Left colon (tissue), 2 donors: ENCODE measurements at places on chromosomes 2 and 18. TPM values are rescaled to one million over a fixed set of nuclear protein-coding genes. Genes with fewer than 3 reads are reported as not detected.

DNA sequence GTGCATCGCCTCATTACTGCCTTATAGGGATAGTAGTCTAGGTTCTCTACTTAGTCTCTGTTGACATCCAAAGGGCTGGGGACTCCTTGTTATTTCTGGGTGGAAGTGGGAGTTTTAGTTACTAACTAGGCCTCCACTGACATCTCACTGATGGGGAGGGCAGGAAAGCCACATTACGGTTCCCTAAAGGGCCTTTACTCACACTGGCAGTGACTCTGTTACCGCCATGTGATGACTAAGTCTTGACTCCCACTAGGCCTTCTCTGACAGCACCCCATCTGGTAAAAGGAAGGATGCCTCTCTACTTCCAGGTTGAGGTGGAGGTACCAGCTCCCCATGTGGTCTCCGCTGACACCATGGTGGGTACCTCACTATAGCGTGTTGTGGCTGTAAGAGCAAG is 14.0 kb upstream of the BCL2L11 start:
- no peak for DNase-seq

GRCh38 chr2:231554748-231555545 is 24.7 kb upstream of the NMUR1 start:
- DNase-seq: peak; percentile 67

- DNase-seq: no peak
These were observed 117.3 kb downstream of the MSH2 start for GRCh38 chr2:47520302-47520630.

Gene TUBB8B
- total RNA-seq: 0.34 TPM

DNA sequence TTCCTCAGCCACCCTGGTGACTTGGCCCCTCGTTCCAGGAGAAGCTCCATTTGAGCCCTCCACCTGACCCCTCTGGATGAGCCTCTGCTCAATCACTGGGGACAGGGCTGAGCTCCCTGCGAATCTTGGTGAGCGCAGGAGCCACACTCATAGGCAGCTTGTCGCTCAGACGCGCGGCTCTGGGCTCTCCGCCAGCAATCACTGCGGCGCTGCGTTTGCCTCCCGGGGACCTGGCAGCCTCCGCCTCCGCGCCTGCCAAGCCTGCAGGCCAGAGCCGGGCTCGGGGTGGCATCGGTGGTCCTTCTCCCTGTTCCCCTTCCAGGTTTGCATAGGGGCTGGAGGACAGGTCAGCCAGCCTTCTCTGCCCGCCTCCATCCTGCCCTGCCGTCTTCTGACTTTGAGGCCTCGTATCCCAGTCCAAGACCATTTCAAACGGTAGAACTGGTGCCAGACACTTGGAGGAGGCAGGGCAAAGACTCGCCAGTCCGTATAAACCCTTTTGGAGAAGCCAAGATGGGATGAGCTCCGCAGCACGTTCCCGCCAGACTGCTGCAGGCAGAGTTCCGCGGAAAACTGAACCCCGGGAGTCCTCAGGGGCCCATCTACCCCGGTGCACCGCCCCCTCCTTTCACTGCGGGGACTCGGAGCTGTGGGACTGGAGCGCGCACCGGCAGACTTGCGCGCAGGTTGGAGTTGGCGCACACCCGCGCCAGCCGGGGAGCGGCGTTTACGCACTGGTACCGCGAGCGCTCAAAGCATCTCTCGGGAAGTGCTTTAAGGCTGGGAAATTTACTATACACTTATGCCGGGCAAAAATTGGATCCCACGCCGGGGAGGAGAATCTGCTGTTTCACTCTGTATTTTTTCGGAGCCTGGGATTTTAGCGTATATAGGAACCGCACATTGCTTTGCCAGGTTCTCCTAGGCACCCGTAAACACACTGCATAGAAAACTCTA is 1.1 kb upstream of the TACR1 start:
- DNase-seq: peak; percentile 27

DNA sequence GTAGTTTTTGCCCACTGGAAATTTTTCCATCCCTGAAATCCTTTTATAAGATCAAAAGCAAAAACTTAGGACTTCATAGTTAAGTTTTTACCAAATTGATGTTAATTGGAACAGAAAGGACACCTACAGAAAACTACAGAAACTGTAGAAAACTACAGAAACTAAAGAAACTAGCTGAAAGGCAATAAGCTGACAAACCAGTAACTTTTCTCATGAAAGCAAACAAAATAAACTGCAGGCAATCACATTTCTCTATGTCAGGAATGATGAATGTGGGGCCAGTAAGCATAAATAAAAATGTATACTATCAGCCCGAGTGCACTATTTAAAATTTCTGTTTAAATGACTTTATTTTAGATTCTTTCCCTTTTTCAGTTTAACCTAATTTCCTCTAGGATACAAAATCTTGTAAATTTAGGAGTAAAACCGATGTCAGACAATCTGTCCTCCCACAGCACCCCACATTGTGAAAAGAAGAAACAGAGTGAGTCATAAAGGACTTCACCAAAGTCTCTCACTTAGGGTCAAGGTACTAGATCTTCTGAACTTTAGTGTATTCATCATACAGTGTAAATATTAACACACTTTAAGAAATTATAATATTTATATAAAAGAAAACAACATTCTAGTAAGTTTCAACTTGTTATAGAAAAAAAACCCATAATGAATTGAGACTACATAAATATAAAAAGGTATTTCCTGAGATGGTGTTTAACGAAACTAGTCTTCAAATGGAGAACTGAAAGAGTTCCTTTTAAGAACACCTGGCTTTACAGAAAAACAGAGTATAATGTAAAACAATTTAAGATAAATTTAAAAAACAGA is 46.6 kb downstream of the USP40 start:
- DNase-seq: no peak

Gene INO80B
- 26.6 TPM for total RNA-seq

- DNase-seq: no peak
These were observed 50.3 kb downstream of the RPL37A start for GRCh38 chr2:216548901-216549331.

GRCh38 chr2:211498551-211499205 is 942.3 kb downstream of the CPS1 start:
- DNase-seq: no peak

Gene TRIM54
- total RNA-seq: not detected

DNA sequence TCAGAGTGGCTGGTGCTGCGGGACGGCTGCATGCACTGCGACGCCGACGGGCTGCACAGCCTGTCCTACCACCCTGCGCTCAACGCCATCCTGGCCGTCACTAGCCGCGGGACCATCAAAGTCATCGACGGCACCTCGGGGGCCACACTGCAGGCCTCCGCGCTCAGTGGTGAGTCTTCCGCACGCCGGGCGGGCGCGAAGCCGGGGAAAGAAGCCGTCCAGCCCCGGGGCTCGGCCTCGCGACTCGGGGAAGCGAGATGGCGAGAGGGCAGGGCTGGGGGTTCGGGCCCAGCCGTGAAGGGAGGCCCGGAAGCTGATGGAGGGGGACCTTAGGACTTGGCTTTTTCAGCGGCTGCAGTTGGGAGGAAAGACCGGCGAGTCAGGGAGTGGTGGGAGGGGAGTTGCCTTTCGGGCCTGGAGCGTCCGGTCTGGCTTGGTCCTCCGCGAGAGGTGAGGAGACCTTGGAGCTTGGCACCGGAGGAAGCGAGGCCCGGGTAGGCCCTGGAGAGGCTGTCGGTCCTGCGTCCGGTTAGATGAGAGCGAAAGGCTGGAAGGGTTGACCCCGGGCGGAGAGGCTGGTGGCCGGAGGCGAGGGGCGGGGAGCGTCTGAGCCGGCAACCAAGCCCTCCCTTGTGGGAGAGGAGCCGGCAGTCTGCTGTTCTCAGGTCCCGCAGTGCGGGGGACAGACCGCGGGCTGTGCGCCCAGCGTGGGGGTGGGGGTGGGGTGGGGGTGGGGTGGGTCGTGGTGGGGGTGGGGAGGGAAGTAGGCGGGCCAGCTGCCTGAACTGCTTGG is 691 bp downstream of the BIRC6 start:
- peak; percentile 57 for DNase-seq

- no peak for DNase-seq
These were observed 34.7 kb downstream of the LPIN2 start for GRCh38 chr18:2978208-2978607.

DNA sequence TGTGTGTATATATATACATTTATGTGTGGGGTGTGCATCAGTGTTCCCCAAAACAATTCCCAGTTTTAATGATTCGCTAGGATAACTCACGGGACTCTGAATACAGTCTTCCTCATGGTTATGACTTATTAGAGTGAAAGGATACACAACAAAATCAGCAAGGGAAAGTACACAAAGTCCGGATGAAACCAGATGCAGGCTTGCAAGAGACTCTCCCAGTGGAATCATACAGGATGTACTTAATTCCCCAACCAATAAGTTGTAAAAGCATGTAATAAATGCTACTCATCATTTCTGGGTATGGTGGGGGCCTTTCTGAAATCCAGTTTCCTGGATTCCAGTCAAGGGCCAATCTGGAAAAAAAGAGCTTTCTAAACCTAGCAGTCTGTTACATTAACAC is 654.1 kb upstream of the SYT4 start:
- DNase-seq: no peak

Gene COL5A2
- total RNA-seq: 8.0 TPM

DNA sequence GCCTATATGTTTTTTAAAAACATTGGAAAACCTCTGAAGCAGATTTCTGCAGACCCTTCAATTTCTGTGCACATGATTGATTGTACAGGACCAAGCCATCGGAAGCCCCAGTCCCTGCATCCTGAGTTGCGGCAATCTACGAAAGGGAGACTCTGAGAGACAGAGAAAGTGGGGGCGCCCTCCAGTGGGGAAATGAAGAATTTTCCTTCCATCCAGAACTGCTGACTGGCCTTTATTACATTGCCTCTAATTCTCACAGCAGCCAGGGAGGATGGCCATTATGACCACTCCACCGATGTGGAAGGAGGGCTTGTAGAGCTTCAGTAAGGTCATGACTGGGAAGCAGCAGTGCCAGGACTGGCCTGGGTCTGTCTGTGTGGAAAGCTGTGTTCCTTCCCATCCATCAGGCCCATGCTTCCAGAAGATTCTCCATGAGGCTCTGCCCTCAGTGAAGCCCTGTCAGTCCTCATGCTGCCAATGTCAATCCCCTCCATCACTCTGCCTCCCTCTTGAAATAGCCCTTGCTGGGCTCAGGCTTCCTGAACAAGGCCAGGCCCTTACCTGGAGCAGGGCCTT is 20.0 kb upstream of the RESP18 start:
- peak; percentile 69 for DNase-seq

GRCh38 chr2:69387770-69388481 is 899 bp upstream of the GFPT1 start:
- no peak for DNase-seq

- no peak for DNase-seq
These were observed 46.9 kb downstream of the BCL2 start for GRCh38 chr18:63272638-63273037.

Gene SMAD2
- 118 TPM for total RNA-seq

- DNase-seq: no peak
These were observed 472.4 kb upstream of the ID2 start for GRCh38 chr2:8209494-8209893.

- DNase-seq: no peak
These were observed 64.1 kb downstream of the ZCCHC2 start for GRCh38 chr18:62586781-62587487.

DNA sequence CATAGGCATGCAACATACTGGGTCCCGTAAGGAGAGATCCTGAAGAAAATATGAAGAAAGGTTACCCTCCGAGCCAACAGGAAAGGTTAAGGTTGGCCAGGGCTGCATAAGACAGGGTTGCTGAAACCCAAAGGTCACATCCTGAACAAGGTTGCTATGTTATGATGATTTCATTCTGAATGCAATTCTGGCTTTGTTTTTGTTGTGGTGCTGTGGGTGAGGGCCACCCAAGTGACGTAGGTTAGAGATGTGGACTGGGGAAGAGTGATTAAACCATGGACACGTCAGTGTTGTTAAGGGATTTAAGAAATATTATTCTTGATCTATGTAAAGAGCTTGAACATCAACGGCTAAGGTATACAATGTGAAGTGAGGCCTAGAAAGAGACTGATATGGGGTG is 60.0 kb downstream of the ZEB2 start:
- no peak for DNase-seq

DNA sequence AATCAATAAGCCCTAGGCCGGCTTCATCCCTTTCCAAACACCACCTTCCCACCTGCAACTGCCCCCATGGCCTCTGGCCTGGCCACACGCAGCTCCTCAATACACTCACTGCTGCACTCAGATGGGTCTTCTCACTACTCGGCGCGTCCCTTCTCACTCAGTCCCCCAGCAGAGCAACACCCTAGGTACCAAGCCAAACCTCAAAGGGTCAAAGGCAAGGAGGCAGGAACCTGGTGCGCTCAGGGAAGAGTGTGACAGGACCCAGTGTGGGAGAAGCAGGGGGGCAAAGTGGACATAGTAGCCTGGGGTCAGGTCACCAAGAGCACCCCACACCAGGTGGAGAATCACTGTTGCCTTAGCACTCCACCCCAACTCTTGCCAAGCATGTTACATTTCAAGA is 90.6 kb downstream of the TTC32 start:
- no peak for DNase-seq

Gene FAM117B
- 17.7 TPM for total RNA-seq

- no peak for DNase-seq
These were observed 81.8 kb downstream of the TNS1 start for GRCh38 chr2:217920879-217921603.

Gene CFC1B
- not detected for total RNA-seq

DNA sequence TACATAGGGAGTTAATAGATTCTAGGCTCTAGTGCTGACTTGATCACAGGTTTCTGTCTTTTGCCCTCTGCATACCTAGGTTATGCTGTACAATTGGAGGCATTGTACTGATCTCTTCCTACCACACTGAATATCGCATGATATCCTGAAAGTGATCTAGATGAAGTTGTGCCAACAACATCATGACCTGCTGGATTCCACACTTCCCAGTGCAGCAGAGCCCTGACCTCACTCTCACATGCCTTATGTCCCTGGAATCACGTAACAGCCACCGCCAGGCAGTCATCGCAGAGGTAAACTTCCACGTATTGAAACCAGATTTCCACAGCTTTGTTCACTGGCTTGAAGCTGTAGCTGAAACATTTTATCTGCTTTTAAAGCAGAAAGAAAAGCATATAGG is 214.0 kb downstream of the ANKRD30B start:
- no peak for DNase-seq

DNA sequence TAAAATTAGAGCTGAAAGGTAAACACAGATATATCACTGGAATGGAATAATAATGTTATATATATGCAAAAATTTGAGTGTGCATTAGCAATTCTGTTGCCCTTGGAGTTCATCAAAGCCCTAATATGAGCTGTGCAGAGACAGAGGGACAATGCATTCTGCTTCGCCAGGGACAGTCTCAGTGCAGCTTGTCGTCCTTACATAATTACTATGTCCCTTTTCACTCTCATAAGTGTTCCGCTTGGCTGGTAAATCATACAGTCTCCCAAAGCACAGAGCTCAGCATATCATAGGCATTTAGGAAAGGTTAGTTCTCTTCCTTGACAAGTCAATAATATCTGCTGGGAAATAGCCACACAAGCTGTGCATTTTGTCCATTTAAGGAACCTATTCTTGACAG is 30.7 kb downstream of the MAPK4 start:
- no peak for DNase-seq
